Upper lobe of right lung (tissue), 1 donor: ENCODE measurements at places on chromosomes 16 and 17.

- H3K27ac ChIP-seq, result no peak overlapping the region
- peak; percentile 59 for DNase-seq
- no peak overlapping the region for H3K4me3 ChIP-seq
- H3K27me3 ChIP-seq, result no peaks in the 10 kb centered on the region
Measured at GRCh38 chr17:78252701-78253635, 21.5 kb downstream of the TMEM235 start.

DNA sequence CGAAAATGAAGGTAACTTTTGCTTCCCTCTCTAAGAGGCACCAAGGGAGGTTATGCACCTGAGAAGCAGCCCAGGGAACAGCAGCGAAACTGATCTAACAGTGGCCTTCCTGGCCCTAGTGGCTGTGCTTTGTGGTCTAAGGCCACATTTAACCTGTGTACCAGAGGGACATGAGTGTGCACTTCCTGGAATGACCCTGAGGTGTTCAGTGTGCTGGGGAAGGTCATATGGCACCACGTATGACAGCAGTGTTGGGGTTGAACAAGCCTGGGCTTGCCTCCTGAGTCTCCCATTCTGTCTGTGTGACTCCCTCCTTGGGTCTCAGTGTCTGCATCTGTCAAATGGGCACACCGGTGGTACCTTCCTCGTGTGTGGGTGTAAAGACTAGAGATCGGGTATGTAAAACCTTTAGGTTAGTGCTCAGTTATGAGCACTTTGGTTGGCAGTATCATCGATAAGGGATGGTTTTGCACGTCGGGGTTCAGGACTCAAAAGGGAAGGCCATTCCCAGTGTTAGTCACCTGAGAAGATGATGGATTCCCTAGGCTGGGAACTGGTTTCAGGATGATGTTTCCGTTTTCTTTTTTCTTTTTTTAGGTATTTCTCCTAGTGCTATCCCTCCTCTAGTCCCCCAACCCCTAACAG, 31.9 kb downstream of the PLCG2 start:
- no peaks in the 10 kb centered on the region for H3K36me3 ChIP-seq
- H3K27ac ChIP-seq, result no peak overlapping the region
- no peak overlapping the region for H3K4me3 ChIP-seq
- H3K4me1 ChIP-seq, result no peaks in the 10 kb centered on the region
- H3K27me3 ChIP-seq, result no peaks in the 10 kb centered on the region

GRCh38 chr16:24975428-24975889, 39.7 kb downstream of the ARHGAP17 start:
- H3K27ac ChIP-seq, result no peak overlapping the region
- H3K36me3 ChIP-seq, result peaks cover 42% of the 10 kb centered on the region
- no peak overlapping the region for H3K4me3 ChIP-seq
- H3K27me3 ChIP-seq, result no peaks in the 10 kb centered on the region
- DNase-seq, result no peak

- H3K4me3 ChIP-seq, result no peak overlapping the region
- no peaks in the 10 kb centered on the region for H3K4me1 ChIP-seq
- no peaks in the 10 kb centered on the region for H3K27me3 ChIP-seq
- no peak for DNase-seq
- H3K36me3 ChIP-seq, result no peaks in the 10 kb centered on the region
- H3K27ac ChIP-seq, result no peak overlapping the region
Measured at GRCh38 chr17:73705594-73705993, 61.3 kb upstream of the SDK2 start.

GRCh38 chr16:785563-786535, 2.3 kb downstream of the RPUSD1 start:
- H3K27ac ChIP-seq, result no peak overlapping the region
- no peak overlapping the region for H3K4me3 ChIP-seq
- peaks cover 10% of the 10 kb centered on the region for H3K4me1 ChIP-seq
- peaks cover 18% of the 10 kb centered on the region for H3K27me3 ChIP-seq
- H3K36me3 ChIP-seq, result no peaks in the 10 kb centered on the region
- DNase-seq, result peak; percentile 89
